Thymus (tissue), 14 donors: ENCODE measurements at places on chromosomes 16 and 17. TPM values are rescaled to one million over a fixed set of nuclear protein-coding genes. Genes with fewer than 3 reads are reported as not detected.

The HSD3B7 gene
- 3.5 TPM for total RNA-seq

DNA sequence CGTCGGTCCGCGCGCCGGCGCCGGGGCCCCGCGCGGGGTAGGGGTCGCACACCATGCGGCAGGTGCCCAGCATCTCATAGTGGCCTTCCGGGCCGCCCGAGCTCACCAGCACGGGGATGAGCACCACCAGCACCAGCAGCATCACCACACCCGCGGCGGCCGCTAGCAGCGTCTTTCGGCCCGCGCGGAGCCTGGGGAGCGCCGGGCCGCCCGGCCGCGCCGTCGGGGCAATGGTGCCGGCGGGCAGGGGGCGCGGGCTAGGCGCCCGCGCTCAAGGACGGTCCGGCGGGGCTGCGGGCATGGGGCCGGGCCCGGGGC lies 237 bp downstream of the C1QL1 start:
- no peak overlapping the region for H3K27ac ChIP-seq
- peaks cover 27% of the 10 kb centered on the region for H3K4me1 ChIP-seq
- no peak for DNase-seq
- H3K27me3 ChIP-seq = peaks cover 94% of the 10 kb centered on the region
- H3K4me3 ChIP-seq = peak overlapping the region; percentile 47

DNA sequence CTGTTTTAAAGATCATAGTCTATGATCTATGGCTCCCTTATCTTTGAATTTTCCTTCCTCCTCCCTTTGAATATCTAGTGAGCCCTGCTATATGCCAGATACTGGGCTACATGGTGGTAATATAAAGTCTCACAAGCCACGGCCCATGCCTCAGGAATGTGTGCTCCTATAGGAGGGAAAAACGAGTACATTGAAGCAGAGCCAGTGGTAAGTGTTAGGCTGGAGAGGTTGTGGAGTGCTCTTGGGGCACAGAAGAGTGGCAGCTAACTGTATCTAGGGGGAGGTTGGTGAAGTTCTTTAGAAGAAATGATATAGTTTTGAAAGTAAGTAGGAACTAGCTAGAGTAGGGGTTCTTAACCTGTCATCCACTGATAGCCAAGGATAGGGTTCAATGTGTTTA lies 105.8 kb upstream of the PMFBP1 start:
- DNase-seq = no peak
- H3K36me3 ChIP-seq = no peaks in the 10 kb centered on the region
- no peaks in the 10 kb centered on the region for H3K27me3 ChIP-seq
- H3K27ac ChIP-seq = no peak overlapping the region
- no peak overlapping the region for H3K4me3 ChIP-seq
- H3K4me1 ChIP-seq = no peaks in the 10 kb centered on the region

- H3K36me3 ChIP-seq = no peaks in the 10 kb centered on the region
- H3K4me3 ChIP-seq = no peak overlapping the region
- no peak overlapping the region for H3K27ac ChIP-seq
- no peaks in the 10 kb centered on the region for H3K27me3 ChIP-seq
- DNase-seq = no peak
- no peaks in the 10 kb centered on the region for H3K4me1 ChIP-seq
These were observed 73.0 kb downstream of the YPEL2 start for GRCh38 chr17:59404471-59404870.

DNA sequence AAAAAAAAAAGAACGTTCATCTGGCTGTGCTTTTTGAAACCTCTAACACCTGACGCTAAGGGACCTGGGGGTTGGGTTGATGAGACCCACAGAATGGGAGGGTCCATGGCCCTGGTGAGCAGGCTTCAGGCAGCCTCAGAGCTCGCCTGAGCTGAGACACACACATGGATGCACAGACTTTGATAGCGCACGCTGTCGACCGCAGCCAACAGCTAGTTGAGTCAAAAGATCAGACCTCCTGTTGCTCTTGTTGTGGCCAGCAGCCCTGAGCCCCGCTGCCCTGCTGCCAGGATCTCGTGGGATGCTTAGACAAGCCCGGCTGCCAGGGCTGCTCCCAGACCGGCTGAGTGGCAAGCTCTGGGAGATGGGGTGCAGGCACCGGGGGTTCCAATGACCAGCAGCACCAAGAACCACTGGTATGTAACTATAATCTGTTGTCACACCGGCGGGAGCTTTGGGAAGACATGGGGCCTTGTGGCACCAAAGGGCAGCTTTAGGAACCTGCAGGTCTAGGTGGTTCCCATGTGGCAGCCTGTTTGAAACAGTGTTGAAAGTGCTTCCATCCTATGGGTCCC lies 20.0 kb upstream of the MEAK7 start:
- no peak for DNase-seq
- H3K4me3 ChIP-seq = no peak overlapping the region
- H3K27ac ChIP-seq = no peak overlapping the region

GRCh38 chr17:69864462-69864861 lies 210.6 kb upstream of the KCNJ16 start:
- no peak overlapping the region for H3K27ac ChIP-seq
- H3K4me1 ChIP-seq = no peaks in the 10 kb centered on the region
- DNase-seq = no peak
- H3K27me3 ChIP-seq = no peaks in the 10 kb centered on the region
- H3K36me3 ChIP-seq = no peaks in the 10 kb centered on the region
- no peak overlapping the region for H3K4me3 ChIP-seq

DNA sequence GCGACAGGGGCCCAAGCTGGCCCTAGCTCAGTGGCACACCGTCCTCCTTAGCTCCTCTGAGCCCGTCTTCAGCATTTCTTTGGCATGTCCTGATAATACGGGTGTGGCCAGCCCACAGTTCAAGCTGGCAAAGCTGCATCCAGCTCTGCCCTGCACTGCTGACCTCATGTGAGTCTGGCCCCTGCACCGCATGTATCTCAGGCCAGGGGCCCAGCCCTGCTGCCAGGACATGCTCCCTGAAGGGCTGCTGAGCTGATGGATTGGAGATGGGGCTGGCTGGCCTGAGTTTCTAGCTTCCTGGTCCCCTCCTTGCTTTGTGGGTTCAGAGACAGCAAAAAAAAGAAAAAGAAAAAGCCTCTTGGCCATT lies 2.4 kb downstream of the DOC2B start:
- H3K27me3 ChIP-seq = peaks cover 38% of the 10 kb centered on the region
- DNase-seq = no peak
- no peaks in the 10 kb centered on the region for H3K4me1 ChIP-seq
- no peaks in the 10 kb centered on the region for H3K36me3 ChIP-seq
- no peak overlapping the region for H3K4me3 ChIP-seq

DNA sequence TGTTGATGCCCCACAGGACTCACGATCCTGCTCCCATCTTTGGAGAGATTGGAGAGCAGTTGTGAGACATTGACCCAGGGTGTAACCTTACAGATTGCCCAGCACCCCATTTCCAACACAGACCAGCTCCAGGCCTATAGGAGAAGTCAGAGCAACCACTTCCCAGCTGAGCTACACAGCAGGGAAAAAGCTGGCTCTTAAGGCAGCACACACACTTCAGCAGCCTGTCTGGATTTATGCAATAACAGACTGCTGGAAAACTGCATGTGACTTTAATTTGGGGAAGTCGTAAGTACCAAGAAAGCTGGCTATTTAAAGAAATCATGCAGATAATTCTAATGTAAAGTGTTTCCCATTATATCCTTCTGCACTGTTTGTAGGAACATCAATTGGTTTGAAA lies 30.8 kb downstream of the NOG start:
- no peak overlapping the region for H3K27ac ChIP-seq
- H3K4me3 ChIP-seq = no peak overlapping the region
- no peaks in the 10 kb centered on the region for H3K4me1 ChIP-seq
- H3K36me3 ChIP-seq = no peaks in the 10 kb centered on the region
- DNase-seq = no peak
